ENCODE measurements at places on chromosomes 6 and 20.

DNA sequence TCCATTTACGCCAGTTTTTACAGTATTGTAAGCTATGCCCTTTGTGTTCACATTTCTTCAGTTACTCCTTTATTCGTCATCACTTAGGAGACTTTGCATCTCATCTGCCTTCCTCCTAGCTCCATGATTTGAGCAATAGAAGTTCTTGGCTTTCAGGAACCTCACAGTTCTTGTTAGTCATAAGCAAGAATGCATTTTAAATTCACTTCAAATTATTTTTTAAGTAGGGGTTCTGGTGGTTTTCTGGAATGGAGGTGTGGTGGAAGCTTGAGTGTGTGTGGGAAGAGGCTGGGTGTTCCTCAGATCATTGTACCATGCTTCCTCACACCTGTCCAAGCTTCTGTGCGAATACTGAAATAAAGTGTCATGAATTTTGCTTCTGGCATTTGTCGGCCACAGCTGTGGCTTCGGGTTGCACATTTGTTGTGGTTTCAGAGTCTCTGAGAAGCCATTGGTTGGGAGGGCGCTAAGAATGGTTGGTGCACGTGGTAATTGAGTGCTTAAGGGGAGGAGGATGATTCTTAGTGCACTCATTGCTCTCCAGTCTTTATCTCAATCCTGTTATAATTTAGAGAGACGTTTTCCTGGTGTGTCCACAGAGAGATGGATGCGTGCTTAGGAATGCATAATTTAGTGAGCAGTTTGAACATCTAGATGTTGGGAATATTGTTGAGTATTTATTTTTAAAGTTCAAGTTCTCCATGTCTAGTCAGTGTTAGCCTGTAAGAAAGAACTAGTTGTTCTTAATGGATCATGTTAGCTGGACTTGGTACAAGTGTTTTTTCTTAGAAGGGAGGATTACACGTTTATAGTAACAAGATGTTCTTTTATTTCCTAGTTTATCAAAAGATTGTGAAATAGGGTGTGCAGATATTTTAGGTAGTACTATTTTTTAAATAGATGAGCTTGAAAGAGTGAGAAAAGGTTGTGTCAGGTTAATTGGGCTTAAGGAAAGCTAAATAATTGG lies 31.9 kb downstream of the FOXO3 start:
- peak; percentile 70 for DNase-seq

DNA sequence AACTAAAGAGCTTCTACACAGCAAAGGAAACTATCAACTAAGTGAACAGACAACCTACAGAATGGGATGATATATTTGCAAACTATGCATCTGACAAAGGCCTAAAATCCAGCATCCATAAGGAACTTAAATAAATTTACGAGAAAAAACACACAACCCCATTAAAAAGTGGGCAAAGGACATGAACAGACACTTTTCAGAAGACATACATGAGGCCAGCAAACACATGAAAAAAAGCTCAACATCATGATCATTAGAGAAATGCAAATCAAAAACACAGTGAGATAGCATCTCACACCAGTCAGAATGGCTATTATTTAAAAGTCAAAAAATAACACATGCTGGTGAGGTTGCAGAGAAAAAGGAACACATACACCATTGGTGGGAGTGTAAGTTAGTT lies 24.5 kb downstream of the AGPAT4 start:
- no peak for DNase-seq

- DNase-seq: no peak
Measured at GRCh38 chr20:23311947-23312506, 38.6 kb upstream of the NXT1 start.

- DNase-seq: no peak
Measured at GRCh38 chr6:11552442-11552841, 14.9 kb downstream of the TMEM170B start.

DNA sequence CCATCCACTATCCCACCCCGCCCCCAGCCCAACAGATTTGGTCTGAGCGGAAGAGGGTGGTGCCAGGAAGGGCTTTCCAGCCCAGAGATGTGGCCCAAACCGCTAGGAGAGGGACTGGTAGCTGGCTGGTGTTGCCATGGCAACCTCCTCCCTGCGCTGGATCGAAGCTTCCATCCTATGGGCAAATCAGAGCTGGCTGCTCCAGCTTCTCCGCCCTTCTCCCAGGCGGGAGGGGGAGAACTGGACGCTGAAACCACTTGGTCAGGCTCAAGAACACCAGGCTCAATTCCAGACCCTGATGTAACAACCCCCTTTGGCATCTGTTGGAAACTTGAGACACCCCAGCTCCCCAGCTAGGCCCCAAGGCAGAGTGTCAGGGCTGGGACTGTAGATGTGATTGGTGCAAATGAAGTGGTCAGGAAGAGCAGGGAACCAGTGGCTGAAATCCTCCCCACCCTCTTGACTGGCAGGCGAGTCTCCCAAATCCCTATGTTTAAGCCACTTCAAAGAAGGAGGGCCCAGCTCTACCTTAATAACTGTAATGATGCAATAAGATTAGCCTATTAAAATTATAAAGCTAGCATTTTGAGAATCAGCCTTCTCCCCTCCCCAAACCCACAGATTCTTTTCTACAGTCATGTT lies 4.2 kb downstream of the RIMS4 start:
- no peak for DNase-seq

GRCh38 chr6:116159782-116160524 lies 34.0 kb upstream of the COL10A1 start:
- no peak for DNase-seq

- no peak for DNase-seq
Measured at GRCh38 chr20:47108994-47109393, 214.4 kb downstream of the EYA2 start.

- no peak for DNase-seq
Measured at GRCh38 chr20:59159091-59159490, 4.5 kb upstream of the ZNF831 start.

- no peak for DNase-seq
Measured at GRCh38 chr6:40930555-40930954, 108.5 kb downstream of the UNC5CL start.

- DNase-seq: no peak
Measured at GRCh38 chr6:142322504-142323198, 20.8 kb downstream of the ADGRG6 start.

DNA sequence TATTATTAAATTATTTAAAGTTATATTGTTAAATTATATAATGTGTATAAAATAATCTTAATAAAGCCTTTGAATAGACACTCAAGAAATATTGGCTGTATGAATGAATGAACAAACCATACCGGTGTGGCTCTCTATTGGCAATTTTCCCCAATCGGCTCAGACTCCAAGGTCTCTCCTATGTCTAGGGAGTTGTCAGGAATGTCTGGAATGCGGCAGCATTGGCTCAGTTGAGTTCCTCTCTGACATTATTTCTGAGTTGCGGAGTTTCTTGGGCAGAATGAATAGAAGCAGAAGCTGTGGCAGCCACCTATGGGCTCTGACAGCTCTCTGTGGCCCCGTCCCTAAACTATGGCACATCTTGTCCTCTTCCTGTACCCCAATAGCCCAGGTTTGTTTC lies 111.0 kb downstream of the SOBP start:
- no peak for DNase-seq

GRCh38 chr6:110690106-110690654 lies 125.1 kb downstream of the CDK19 start:
- DNase-seq: no peak

GRCh38 chr20:49835031-49835430 lies 22.4 kb downstream of the SLC9A8 start:
- no peak for DNase-seq

DNA sequence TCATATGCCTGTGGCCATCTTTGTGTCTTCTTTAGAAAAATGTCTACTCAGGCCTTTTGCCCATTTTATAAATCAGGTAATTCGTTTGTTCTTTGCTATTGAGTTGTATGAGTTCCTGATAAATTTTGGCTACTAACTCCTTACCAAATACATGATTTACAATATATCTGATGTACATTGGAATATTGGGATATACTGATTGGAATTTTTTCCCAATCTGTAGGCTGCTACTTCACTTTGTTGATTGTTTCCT lies 39.2 kb downstream of the BACH2 start:
- DNase-seq: no peak

GRCh38 chr6:151254451-151255081 lies 14.8 kb downstream of the AKAP12 start:
- no peak for DNase-seq

DNA sequence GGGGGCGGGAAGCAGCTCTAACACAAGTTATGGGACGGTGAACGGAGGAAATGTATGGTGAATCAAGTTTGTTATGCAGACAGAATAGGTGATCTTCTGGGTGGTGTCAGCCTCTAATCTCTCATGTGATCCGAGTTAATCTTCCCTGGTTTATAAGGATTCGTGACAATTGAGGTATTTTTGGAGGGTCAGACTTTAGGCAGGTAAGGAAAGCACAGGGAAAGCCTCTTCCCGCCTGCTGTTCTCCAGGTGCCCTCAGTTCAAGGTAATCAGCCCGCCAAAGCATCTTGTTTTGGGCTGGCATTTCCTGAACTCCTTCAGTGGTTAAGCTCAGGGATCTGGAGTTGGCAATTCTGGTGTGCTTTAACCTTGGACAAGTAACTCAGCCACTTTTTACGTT lies 1.2 kb downstream of the CSTF1 start:
- no peak for DNase-seq

DNA sequence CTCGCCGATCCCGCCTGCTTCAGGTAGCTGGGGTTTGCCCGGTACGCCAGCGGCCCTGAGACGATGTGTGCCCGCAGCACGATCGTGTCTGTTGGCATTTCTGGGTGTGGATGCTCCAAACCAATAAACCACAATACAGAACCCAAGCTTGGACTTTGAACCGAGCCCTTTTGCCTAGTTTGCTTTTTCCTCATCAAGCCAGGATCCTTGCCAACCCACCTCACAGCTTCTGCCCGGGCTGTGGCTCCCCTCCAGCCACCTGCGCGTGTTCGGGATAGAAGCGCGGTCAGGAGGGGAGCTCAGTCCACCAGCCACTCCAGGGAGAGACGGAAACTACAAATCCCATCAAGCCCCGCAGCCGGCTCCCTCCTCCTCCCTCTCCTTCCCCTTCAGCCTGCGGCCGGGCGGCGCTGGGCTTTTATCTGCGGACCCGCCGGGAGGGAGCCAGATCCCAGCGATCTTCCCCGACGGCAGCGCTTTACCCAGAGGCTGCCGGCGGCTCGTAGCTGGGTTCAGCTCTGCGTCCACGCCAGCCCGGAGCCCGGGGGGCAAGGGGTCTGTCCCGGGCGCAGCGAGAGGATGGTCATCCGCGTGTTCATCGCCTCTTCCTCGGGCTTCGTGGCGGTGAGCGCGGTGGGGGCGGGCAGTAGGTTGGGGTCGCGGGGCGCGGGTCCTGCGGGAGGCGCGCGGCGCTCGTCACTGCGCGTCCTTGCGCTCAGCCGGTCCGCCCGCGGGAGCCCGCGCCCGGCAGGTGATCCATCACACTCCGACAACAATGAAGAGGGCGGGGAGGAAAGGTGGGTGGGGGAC lies at the start of gene SH3BGRL2:
Gene SH3BGRL2, plus strand, starts transcription at position 447 of the 810 bp plus-strand sequence. Its CDS starts 133 bp downstream, at position 580.
- DNase-seq: no peak

DNA sequence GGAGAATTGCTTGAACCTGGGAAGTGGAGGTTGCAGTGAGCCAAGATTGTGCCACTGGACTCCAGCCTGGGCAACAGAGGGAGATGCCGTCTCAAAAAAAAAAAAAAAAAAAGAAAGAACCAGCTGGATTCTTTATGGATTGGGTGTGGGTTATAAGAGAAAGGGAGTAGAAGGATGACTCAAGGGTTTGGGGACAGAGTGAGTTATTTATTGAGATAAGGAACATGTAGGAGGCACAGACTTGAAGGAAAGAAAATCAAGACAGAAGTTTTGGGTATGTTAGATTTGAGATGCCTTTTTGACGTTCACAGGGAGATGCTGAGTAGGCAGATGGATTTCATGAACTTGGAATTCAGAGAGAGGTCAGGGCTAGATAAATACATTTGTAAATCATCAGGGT lies 47.6 kb downstream of the KIZ start:
- DNase-seq: no peak

GRCh38 chr6:144153260-144153659 lies 2.9 kb downstream of the STX11 start:
- DNase-seq: no peak

- DNase-seq: no peak
Measured at GRCh38 chr6:104540743-104541142, 319.0 kb downstream of the HACE1 start.

GRCh38 chr6:7411328-7411727 lies 21.7 kb downstream of the RIOK1 start:
- no peak for DNase-seq

DNA sequence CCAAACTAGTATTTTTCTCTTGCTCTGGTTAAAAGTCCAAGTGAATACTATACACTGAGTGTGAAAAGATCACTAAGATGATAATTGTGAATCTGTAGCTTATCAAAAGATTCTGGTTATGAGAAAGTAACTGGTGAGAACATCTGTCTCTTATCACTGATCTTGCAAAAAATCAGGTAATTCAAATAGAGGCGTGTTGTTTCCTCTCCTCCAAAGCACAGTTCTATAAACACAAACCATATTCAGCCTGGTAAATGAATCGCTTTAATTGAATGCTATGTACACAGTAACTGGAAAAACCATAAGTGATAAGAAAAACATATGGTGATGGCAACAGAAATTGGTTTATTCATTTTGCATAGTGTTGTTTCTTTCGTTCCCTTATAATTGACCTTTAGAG lies 161.0 kb downstream of the RALGAPA2 start:
- DNase-seq: no peak

- no peak for DNase-seq
Measured at GRCh38 chr20:46057856-46058598, 29.0 kb downstream of the SLC12A5 start.

- no peak for DNase-seq
Measured at GRCh38 chr6:144816936-144817335, 531.8 kb downstream of the UTRN start.

DNA sequence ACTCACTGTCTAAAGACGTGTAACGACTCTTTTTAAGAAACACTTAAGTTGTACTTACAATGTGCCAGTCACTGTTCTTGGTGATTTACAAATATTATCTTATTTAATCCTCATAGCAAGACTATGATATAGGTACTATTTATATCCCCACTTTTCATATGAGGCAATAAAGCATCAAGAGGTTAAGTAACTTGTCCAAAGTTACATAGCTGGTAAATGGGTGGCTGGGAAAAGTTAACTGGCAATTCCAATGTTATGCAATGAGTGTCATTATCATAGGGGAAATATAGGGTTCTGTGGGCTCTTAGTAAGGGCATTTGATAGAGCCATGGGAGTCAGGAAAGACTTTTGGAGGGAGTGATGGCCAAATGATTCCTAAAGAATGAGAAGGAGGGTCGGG lies 21.4 kb upstream of the RIPOR2 start:
- no peak for DNase-seq

GRCh38 chr6:109686566-109687265 lies 4.3 kb downstream of the AK9 start:
- no peak for DNase-seq

Data from CD8-positive, alpha-beta memory T cell (primary cell).